ENCODE measurements at places on chromosomes 5 and 9. TPM values are rescaled to one million over a fixed set of nuclear protein-coding genes. Genes with fewer than 3 reads are reported as not detected.

MAMDC2 gene
- 0.45 TPM for polyA plus RNA-seq

TLR4 gene
- polyA plus RNA-seq: 5.1 TPM

OBP2B gene
- not detected for polyA plus RNA-seq

GABRA6 gene
- not detected for polyA plus RNA-seq

HRH2 gene
- polyA plus RNA-seq: not detected

TLE1 gene
- polyA plus RNA-seq: 6.4 TPM

PCA3 gene
- polyA plus RNA-seq: not detected

MOB3B gene
- 0.08 TPM for polyA plus RNA-seq

IFNA2 gene
- polyA plus RNA-seq: not detected

ARHGEF39 gene
- polyA plus RNA-seq: 1.6 TPM

OCLN gene
- 0.52 TPM for polyA plus RNA-seq

COL5A1 gene
- polyA plus RNA-seq: 211 TPM

FGF1 gene
- polyA plus RNA-seq: 29.6 TPM

NPR2 gene
- polyA plus RNA-seq: 9.7 TPM

SPINK13 gene
- polyA plus RNA-seq: not detected
